Upper lobe of left lung (tissue), 6 donors: ENCODE measurements at places on chromosomes 3 and 15.

DNA sequence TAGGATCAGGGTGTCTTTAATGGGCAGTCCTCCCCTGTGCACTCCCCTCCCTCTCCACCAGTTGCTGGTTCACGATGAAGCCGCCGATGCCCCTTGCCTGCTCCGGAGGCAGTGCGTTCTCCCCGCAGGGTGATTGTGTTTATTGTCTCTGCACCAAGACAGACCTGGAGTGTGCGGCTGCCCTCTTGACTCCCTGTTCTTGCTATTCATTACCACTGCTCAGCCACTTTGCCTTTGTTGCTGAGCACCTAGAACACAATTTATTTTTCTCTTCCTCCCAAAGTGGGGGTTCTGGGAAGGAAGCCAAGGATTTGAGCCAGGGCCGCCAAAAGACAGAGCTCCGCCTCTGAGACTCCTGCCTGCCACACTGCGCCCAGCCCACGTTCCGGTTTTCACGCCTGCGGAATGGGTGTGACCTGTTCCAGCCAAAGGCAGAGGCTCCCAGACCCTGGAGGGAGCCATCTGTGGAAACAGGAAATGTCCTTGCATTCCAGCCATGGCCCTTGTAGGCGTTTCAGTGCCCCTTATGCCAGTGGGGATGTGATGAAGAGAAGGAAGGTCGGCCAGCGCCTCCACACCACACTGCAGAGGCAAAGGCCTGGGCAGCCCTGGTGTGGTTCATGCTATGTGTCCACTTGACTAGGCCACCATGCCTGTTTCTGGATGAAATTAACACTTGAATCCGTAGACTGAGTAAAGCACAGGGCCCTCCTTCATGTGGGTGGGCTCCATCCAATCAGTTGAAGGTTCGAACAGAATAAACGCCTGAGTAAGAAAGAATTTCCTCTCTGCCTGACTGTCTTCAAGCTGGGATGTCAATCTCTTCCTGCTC is 85.8 kb downstream of the HMG20A start:
- DNase-seq = peak; percentile 74

DNA sequence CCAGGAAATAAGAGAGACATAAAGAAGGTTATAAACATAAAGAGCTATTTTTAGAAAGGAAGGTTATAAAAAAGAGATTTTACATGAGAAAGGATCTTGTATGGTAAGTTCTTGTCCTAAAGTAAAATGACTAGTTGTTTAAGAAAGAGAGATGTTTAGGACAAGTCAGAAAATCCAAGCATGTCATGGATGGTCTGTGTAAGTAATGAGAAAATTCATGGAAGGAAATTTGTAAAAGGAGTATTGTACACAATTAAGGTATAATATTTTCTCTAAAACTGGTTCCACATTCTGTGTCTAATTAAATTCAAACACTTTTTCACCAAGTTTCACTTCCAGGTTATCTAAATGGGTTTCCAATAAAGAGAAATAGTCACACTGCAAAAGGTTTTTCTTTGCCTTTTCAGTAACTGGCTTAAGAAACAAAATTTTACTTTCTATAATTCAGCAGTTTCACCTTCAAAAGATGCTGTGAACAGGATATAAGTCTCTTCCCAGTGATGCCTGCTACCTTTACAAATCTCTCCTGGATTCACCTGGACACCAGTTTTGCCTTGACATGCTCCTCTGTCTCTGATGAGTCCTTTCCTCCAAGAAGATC is 455.7 kb downstream of the ZIC1 start:
- DNase-seq = no peak

GRCh38 chr15:63362885-63363284 is 18.8 kb downstream of the CA12 start:
- no peak for DNase-seq

DNA sequence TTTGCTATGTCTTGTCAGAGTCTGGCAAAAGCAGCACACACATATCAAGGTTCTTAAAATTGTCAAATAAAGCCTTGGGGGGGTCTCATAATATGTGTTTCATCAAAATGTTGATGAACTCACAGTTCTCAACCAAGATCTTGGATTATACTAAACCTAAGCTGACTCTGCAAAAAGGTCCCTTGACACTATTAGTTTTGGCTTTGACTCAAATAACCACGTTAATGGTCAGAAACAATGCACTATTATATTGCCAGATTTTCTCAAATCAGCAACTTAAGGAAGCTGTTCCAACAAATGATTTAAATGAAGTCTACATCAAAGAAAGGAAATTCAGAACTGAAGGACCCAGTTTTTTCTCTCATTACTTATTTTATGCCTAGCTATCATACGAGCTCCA is 1063.9 kb downstream of the ROBO1 start:
- DNase-seq = no peak

- no peak for DNase-seq
These were observed 5.7 kb downstream of the ABHD5 start for GRCh38 chr3:43696441-43696840.

DNA sequence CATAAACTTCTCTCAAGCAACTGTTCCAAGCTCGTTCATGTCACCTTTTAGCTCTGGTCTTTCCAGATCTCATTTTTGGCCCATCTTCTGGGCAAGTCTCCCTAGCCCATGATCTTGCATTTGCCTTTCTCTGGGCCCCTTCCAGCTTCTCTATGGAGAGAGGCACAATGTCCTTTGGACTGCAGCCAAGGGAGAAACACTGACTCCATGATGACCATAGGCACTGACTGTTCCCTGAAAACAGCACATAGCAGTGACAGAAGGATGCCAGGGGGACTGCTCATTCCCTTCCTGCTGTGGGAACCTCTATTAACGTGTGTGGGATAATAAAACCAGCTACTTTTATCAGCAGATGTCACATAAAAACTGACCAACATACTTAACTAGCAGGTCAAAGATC is 60.3 kb downstream of the STRIT1 start:
- no peak for DNase-seq

DNA sequence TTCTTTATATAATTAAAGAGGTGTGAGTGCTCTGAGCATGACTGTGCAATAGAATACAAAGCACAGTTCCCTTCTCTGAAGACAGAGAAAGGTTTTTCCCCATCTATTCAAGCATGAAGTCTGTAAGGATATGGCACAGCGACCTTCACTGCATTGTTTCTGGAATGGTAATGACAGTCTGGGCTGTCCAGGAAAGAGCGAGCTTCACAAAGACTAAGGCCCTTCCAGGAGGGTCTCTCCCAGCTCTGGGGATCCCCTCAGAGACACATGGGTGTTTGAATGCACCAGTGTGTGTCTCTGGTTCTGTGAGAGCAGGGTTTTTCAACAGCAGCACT is 179.9 kb upstream of the NR2E3 start:
- no peak for DNase-seq

GRCh38 chr15:62108411-62108810 is 41.6 kb downstream of the C2CD4A start:
- DNase-seq = no peak

- DNase-seq = no peak
These were observed 157.9 kb upstream of the BHLHE40 start for GRCh38 chr3:4821338-4821737.

DNA sequence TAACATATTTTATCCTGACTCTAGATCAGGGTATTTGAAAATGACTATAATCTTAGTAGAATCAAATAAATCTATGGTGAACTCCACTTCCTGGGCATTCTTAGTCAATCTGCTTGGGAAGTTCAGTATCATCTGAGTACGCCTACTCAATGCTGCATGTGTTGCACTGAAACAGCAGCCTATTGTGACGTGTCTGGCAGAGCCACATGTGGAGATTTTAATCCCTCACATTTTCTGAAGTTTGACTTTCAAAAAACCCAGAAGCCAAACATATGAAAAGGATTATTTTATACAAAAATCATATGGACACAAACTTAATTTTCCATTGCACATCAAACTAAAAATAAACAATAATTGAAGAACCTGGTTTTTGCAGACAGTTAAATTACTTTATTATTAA is 798.3 kb downstream of the ROBO1 start:
- no peak for DNase-seq

DNA sequence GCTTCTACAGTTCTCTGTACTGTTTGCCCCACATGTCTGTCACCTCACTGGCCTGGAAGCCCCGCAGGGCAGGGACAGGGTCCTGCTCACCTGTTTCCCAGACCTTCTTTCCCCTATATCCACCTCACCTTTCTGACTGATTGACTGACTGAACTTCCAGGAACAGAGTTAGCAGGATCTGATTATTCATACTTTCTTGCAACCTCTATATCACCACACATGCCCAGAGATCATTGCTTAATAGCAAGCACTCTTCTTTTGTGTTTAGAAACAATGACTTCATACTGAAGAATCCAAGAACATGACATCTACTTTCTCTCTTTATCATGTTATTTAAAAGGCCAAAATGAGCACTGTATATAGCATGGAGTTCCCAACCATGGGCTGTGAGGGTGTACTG is 18.0 kb upstream of the CLEC3B start:
- no peak for DNase-seq

DNA sequence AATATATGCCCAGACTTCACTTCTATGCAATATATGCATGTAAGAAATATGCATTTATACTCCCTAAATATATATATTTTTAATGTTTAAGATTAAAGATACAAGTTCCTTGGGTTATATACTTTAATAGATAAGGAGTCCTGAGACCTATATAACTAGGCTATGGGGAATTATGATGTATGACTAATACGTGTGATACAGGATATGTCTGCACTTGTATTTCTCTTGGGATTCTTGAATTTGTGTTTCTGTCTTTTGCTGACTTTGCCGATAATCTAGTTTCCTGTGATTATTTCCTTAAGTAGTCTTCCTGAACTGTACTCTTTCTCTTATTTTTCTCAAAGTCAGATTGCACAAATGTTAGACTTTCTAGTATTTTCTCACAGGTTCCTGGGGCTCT is 109.6 kb downstream of the PIK3CB start:
- no peak for DNase-seq

- no peak for DNase-seq
These were observed 99.0 kb downstream of the SCN11A start for GRCh38 chr3:38952721-38953120.

- no peak for DNase-seq
These were observed 5.5 kb upstream of the CLN6 start for GRCh38 chr15:68235022-68235421.

DNA sequence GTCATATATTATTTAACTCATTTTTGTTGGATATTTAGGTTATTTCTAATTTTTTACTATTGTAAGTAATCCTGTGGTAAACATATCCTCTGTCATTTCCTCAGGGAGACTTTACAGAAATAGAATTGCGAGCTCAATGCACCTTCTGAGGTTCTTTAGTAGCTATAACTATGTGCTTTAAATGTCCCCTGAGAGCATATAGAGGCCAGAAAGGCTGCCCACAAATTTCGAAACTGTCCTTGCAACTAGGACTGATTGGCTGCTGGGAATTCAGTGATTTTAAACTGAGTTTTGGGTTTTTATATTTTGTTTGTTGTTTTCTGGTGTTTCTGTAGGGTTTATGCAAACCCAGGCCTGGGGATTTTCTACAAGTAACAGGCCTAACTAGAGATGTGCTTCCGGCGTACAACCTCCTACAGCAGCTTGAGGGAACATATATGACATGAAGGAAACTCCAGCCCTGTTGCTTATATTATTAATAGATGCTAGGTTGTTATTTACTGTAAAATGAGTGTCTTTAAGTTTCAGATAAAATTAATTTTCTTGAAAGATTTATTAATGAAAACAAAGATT is 29.1 kb upstream of the P4HTM start:
- DNase-seq = no peak

DNA sequence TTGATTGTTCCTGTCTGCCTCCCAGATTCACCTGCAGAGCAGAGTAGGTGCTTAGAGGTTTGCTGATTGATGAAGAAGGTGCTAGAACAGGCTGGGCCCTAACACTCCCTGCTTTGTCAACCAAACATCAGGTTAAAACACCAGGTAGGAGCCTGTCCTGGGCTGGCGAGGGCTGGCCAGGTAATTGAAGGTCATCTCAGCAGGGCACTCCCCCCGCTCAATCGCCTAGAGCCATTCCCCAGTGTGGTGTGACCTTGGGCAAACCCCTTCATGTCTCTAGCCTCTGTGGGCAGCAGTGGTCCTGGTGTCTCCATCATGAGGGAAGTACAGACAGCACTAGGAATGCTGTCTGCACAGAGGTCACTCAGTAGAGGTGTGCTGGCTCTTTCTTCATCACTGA is 88.3 kb downstream of the KLF15 start:
- no peak for DNase-seq

DNA sequence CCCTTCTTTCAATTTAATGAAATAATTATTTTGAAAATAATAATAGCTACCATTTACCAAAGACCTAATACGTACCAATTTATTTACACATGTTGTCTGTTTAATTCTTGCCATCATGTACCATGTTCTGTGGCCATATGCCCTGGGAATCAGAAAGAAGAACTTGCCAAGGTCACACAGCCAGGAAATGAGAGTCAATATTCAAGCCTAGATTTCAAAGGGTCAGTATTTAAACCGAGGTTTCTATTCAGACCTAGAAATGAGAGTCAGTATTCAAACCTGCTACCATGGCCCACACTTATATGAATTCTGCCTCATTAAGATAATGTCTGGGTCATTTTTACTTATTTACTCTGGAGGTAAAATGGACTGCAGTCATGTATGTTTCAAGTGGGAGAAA is 103.6 kb upstream of the TBL1XR1 start:
- no peak for DNase-seq

DNA sequence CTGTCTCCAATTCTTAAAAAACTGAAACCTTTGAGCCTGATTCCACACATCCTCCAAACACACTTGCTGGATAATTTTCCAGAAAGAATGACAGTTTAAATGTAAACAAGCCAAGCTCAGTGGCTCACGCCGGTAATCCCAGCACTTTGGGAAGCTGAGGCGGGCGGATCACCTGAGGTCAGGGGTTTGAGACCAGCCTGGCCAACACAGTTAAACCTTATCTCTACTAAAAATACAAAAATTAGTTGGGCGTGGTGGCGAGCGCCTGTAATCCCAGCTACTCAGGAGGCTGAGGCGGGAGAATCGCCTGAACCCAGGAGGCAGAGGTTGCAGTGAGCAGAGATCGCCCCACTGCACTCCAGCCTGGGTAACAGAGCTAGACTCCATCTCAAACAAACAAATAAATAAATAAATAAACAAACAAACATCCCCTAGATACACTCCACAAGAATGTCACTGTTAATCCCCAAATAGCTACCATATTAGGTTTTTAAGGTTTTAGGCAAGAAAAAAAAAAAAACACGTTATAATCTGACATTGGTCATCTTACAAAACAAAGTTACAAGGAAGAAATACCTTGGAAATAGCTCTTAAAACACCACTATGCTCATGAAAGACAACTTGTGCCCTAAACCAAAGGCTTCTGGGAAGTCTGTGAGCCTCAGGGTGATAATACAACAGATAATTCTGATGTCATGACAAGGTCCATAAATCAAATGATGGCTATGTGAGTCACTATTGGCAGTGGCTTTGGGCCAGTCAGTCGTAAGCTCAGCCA is 13.2 kb downstream of the TNIK start:
- peak; percentile 6 for DNase-seq

- DNase-seq = peak; percentile 89
These were observed 44.0 kb downstream of the SMAD3 start for GRCh38 chr15:67109141-67110034.
